Cortex of kidney (tissue), 1 donor: ENCODE measurements at places on chromosomes 3 and 15.

- DNase-seq, result no peak
These were observed 91.9 kb downstream of the NAALADL2 start for GRCh38 chr3:174951034-174951433.

DNA sequence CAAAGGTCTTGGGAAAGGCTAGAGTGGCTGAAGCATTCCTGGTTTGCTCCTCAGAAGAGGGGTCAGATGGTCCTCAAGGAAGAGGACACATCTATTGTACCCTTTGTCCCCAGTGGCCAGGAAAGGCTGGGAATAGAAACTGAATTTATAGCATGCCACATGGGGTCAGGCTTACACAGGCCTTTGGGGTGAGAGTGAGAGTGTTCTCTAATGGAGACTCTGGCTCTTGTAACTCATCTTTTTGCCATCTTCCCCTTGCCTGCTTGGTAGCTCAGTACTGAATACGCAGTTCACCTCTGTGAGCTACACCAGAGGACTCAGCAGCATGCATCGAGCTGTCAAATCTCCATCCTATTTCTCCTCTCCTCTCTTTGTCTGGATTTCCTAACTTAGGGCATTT is 87.5 kb downstream of the ATP2B2 start:
- no peak for DNase-seq

DNA sequence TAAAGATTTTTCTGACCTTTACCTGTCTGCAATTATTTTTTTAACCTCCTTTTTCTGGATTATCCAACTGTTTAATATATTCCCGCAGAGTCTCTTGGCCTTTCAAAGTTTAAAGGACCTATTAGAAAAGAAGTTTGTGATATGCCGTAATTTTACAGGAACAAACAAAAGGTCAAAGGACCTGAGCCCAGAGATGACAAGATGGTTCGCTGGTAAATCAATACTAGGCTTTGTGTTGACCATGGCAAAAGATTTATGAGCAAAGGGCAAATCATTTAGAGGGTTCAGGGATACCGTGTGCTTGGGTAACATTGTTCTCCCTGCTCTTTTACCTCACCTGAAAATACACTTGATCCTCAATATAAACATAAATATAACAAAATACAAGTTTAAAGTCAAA is 923.5 kb downstream of the ROBO1 start:
- no peak for DNase-seq

DNA sequence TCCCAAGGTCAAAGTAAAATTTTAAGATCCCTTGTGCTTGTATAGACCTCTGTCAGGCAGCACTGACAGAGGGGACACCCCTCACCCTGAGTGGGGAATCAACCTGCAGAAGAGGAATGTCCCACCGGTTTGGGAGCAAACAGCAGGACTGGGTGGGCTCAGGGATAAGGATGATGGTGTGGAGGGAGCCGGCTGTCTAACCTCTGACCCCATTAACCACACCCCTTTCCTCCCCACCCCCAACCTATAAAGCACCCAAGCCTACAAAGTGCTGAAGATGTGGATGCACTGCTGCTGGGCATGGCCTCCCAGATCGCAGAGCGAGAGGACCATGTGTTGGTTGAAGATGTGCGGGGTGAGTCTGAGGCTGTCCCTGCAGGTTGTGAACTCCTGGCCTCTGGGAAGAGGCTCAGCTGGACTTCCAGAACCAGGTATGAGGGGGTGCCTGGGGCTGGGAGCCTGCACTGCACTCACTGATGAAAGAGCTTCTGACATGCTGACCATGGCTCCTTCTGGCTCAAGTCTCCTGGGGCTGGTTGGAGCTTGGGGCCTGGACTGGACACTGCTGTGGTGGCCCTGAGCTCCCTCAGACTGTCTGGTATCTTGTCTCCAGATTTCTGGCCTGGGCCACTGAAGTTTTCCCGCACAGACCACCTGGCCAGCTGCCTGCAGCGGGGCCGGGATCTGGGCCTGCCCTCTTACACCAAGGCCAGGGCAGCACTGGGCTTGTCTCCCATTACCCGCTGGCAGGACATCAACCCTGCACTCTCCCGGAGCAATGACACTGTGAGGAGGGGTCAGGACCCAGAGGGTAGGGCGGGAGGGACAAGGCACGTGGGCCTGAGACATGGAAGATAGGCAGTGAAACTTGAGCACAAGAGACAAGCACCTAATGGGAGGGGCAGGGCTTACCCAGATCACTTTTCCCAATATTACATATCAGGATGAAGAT is 9.3 kb downstream of the DUOX1 start:
- no peak for DNase-seq

- no peak for DNase-seq
These were observed 35.7 kb downstream of the NGRN start for GRCh38 chr15:90300988-90301706.

DNA sequence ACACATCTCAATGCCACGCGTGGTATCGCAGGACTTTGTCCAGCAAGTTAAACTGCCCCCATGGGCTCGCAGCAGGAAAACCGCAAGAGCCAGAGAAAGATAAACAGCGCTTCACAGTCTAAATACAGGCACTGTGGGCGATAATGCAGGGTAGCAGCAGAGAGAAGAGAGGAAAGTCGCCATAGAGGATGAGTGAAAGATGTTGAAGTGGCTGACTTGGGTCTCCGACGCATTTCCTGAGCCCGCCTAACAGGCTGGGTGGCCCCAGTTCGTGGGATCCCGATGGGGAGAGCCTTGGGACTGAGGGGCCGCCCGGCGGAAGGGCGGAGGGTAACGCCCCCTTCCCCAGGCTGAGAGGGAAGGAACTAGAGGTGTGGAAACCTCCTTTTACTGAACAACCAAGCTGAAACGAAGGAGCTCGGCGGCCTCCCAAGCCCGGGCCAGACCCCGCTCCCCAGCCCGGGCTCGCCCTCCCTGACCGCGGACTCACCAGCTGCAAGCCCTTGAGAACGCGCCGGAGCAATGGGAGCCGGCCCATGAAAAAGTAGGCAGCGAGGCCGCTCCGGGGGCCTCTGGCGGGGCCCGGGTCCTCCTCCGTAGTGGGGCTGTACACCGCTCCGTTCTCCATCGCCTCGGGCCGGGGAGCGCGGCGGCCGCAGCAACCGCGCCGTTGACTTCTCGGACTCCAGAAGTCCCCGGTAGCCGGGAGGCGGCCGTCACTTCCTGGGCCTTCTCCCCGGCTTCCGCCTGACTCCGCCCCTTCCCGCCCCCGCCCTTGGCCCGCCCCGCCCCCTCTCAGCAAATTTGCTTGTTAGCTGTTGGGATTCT is at the start of gene CMTM6:
Gene CMTM6, minus strand, starts transcription at position 735 of the 828 bp plus-strand sequence. Its CDS starts 107 bp downstream, at position 628.
- no peak for DNase-seq
